GM12878 (cell line): ENCODE measurements at places on chromosomes 4 and X.

DNA sequence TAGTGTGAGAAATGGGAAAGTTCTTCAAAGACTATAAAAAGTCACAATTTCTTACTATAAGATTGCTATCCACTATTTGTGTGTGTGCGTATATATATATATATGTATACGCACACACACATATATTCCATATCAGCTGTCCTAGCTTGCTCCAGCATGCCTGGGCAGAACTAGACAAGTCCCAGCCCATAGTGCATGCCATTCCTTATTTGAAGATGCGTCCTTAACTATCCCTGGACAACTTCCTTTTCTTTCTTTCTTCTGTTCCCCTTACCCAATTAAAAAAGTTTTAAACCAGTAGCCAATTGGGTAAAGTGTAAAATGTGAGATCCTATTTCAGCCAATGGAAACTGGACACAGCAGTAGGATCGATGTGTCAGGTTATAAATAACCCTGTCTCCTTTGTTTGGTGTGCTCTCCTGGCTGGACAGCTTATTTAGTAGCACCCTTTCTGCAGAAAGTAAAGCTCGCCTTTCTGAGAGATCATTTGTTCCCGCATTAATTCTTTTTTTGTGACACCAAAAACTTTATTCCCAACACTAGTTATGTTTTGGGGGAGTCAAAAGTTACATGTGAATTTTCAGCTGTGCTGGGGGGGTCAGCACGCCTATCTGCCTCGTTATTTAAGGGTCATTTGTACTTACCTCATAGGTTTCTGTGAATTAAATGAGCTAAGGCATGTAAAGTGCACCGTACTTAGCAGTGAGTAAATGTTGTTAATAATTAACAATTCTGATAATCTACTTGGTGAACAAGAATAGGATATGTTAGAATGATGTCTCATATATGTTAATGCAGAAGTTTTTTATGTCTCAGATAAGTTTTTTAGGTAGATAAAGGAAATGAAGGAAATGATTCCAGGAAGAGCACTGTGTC is 40.9 kb downstream of the KDM6A start:
- no peak for DNase-seq

- no peak for DNase-seq
These were observed 82.6 kb downstream of the FHDC1 start for GRCh38 chr4:153018684-153019083.

DNA sequence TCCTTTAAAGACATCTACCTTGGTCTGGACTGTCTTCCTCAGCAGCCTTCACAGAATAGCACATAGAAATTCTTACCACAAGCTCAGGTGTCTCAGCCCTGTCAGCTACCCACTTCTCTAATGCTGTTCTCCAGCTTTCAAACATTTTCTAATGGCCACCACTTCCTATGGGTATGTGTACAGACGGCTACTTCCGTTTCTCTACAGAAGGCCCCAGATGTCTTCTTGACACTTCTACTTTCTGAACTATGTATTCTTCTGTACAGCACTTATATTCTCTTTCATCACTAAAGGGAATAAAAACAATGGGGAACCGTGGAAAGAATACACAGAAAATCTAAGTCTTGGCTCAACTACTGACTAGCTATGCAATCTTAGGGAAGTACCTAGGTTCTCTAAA is 13.3 kb downstream of the OPHN1 start:
- DNase-seq = no peak

DNA sequence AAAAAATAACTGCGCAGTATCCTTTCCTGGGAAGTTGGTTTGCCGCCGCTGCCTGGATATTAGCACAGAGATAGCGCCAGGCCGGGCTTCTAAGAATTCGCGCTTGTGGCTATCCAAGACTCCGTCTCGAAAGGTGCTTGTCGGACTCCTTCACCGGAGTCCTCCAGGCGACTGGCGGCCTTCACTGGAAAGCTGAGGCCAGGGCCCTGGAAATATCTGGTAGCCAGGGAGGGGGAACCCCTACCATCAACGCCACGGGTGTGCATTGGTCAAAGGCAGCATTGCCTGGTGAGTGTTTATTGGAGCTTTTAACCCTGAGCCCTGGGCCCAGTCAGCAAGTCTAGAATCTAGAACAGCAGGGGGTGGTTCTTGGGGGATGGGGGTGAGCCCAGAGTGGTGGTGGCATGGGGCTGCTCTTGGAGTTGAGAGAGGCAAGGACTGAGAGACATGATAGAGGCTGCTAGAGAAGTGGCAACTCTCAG is 577 bp upstream of the PIM2 start:
- DNase-seq = no peak

DNA sequence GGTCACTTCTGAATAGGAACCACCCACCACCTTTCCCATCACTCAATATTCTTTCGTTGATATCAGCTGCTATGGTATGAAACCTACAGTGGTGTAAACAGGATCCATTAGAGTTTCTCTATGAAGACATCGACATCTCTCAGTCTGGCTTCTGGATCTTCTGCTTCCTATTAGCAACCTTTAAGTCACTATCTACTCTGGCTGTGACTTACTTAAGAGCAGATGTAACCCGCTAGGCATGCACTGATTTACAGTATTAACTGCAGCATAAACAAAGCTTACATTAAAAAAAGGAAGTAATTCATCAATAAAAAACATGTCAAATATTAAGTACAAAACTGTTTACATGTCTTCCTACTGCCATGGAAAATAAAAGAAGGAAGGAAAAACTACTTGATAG is 96.4 kb downstream of the ANAPC10 start:
- DNase-seq = no peak

- no peak for DNase-seq
These were observed 146.2 kb downstream of the TEX11 start for GRCh38 chrX:70762285-70762684.

DNA sequence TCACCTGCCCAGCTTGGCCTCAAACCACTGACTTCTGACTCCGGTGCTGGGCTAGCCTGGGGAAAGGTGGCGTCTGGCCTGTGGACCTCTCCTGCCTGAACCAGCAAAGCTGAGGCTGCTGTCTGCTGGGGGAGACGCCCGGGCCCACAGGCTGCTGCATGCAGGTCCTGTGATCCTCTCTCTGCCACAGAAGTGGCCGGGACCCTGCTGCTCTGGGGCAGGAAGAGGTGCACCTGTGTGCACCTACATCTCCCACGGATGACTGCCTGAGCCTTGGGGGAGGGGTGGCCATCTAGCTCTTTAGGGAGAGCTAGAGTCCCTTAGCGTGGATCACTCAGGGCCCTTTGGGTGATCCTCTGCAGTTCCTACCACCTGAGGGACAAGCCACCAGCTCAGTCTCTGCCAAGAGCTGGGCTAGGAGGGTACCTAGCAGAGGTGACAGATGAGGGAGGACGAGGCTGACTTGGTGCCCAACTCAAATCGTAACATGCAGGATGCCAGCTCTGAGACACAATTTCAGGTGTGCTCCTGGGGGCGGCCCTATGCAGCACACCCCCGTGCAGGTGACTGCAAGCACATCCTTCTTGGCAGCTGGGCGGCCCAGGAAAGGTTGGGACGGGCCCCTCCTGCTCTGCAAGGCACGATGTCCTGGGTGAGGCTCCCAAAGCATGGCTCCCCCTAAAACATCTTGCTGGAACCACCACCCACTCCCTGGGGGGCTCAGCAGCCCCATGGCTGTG is 22.5 kb downstream of the LETM1 start:
- no peak for DNase-seq

DNA sequence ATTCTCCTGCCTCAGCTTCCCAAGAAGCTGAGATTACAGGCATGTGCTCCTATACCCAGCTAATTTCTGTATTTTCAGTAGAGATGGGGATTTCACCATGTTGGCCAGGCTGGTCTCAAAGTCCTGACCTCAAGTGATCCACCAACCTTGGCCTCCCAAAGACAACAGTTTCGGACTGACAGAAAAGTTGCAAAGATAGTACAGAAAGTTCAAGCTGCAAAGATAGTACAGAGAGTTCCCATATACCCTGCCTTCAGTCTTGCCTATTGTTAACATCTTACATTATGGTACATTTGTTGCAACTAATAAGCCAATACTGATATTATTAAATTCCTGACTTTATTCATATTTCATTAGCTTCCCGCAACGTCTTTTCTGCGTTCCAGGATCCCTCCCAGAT is 65.8 kb downstream of the SUPT20HL2 start:
- DNase-seq = no peak

- DNase-seq = no peak
These were observed 15.8 kb downstream of the ART3 start for GRCh38 chr4:76090241-76090691.

- DNase-seq = no peak
These were observed 907.1 kb downstream of the FSTL5 start for GRCh38 chr4:161256716-161257115.

- DNase-seq = no peak
These were observed 72.1 kb downstream of the CPE start for GRCh38 chr4:165450871-165451270.

DNA sequence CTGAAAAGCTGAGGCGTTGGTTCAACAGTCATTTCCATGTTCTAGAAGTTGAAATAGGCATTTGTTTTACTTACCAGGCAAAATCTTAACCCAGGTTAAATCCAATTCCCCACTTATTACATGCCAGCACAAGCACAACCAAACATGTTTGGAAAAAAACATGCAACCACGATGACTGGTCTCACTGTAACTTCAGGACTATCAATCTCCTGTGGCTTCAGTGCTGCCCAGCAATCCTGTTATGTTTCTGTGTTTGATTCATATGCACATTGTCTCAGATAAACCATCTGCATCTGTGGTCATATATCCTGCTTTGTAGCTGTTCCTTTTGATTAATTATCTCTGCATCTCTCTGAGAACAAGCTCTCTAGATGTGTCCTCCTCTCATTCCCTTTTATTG is 28.3 kb downstream of the PRDM8 start:
- DNase-seq = no peak

DNA sequence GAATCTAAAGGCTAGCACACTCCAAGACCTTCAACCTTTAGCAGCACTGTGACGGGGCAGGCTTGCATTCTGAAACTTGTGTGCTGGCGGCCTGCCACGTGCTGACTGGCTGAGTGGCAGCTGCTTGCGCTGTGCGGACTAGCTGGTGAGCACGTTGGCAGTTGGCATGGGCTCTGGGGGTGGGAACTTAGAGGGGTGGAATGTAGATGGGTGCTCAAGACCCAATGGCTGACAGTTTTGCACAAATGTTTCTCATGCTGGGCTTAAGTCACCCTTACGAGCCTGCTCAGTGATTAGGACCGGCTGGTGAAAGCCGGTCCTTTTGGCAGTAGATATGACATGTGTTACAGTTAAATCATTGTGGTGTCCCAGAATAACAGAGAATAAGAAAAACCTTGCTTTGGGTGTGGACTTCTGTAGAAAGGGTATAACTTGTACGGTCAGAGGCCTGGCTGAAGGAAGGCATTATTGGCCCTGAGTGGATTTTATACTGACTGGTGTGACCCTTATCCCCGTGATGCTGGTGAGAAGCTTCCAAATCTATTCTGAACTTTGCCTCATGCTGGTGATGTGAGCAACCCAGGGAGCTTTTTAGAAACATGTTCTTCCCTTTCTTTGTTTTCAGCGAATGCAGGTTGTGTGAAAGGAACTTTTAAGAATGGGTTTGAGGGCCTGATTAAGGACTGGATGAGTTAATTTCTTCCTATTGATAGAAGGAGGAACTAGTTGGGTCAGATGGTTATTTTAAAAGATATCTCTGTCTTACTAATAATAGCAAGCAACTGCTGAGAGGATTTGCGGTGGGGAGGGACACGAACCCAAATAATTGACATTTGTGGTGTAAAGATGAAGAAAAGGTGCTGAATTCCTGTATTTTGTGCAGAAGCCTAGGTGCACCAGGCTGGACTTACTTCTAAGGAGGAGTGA is 107.4 kb upstream of the SLC4A4 start:
- DNase-seq = no peak

DNA sequence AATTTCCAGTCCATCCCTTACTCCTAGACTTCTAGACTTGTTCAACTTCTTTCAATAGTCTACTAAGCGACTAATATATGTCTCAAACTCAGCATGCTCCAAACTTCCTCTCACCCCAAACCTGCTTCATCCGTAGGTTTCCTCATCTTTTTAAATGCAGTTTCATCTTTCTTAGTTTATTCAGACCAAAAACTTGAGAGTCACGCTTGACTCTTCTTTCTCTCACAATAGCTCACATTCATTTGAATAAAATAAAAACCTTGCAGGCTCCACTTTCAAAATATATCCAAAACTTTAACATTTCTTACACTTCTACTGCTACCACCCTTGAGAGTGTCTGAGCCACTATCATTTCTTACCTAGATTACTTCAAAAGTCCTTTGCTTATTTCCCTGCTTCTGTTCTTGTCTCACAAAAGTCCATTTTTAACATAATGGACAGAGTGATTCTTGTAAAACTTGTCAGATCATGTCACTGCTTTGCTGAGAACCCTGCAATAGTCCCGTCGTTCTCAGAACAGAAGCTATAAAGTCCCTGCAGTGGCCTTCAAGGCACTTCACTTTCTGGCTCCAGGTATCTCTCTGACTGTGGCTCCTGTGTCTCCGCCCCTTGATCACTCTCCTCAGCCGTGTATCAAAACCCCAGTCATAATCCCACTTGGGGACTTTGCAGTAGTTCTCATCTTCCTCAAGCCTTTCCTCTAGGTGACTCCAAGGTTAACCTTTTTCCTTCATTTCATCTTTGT is 167.6 kb downstream of the ARHGAP24 start:
- no peak for DNase-seq

DNA sequence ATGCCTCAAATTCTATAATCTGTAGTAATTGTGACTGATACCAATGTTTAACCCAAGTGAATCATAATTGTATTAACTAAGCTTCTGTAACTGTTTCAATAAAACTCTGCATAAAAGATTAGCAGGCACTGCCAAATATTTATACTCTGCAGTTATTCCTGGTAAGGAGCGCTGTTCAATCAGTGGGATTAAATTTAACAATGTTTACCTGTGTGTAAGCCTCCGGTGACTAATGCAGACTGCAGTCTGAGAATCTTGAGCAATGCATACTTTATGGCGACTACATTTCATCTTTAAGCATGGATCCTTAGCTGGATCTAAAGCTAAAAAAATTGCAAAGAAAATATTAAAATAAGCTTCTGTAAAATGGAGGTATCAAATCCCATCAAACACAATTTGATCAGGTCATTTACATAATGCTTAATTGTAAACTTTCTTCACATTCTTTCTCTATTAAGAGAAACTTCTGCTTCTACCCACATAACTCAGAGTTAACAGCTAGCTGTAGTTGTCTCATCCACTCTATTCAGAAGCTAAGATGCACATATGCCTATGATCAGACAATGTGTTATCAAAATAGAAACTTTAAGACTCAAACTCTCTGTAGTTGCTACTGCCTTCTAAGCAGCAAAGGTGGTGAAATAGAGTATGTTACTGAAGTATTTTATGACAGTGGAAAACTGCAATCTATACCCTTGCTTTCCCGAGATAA is 234.0 kb downstream of the SPOCK3 start:
- DNase-seq = no peak

DNA sequence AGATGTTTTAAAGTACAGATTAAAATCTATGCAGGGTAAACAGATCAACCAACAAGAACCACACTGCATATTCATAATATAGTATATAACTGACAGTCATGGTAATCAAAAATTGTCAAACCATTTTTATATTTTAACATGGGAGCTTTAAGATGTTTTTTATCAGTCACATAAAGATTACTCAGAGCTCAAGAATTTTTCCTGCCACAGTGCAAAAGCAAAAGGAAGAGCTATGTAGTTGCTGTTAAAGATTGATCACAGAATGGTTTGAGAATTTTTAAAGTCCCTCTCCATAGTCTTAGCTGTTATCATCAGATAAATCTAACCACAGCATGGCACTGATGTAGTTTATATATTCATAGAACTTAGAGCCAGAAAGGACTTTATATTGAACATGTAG is 8.5 kb downstream of the RAB9B start:
- DNase-seq = no peak

- no peak for DNase-seq
These were observed 27.5 kb upstream of the HTRA3 start for GRCh38 chr4:8241895-8242696.

- DNase-seq = no peak
These were observed 11.3 kb upstream of the KIAA0232 start for GRCh38 chr4:6771229-6771671.
